ENCODE measurements at places on chromosomes 2 and 18.

- DNase-seq, result no peak
These were observed 36.2 kb downstream of the KDM3A start for GRCh38 chr2:86477349-86477748.

DNA sequence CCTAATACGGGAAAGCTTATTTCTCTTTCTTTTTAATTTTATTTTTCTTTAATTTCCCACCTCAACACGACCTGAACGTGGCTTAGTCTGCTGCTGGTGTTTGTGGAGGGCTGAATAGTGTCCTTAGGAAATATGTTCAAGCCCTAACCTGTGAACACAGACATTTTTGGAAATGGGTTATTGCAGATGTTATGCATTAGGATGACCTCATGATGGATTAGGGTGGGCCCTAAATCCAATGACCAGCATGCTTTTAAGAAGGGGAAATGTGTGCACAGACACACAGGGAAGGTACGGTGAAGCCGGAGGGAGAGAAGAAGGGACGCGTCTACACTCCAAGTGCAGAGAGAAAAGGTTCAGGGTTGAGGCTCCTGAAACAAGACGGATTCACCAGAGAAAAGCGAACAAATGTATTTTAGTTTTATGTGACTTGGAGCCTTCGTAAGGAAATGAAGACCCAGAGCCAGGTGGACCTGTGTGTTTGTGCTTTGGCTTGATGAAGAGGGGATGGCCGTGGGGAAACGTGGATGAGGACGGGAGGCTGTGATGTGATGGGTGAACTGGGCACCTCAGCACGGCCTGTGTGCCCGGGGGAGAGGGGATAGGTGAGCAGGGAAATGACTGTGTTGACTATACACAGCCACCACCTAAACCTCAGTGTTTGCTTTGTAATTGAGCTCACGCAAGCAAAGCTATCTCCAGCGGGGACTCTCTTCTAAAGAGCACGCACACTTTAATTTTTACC is 37.5 kb downstream of the RTP5 start:
- DNase-seq, result no peak

GRCh38 chr2:217616936-217617335 is 385.9 kb downstream of the TNS1 start:
- no peak for DNase-seq

DNA sequence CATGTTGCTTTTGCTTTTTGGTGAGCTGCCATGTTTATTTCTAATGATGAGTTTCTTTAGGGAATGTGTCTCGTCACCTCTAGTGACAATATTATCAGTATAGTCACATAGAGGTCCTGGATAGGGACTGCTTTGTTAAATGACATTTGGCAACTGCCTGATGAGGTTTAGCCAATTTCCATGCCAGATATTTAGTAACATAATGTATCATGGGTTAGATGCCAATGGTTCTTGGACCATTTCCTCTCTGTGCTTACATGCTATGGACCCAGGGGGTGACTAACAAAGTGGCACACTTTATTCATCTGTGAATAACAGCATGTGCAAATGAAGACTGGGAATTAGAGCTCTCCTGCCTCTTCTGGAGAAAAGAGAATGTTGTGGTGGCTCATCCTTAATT is 56.2 kb upstream of the RAB27B start:
- DNase-seq, result no peak

DNA sequence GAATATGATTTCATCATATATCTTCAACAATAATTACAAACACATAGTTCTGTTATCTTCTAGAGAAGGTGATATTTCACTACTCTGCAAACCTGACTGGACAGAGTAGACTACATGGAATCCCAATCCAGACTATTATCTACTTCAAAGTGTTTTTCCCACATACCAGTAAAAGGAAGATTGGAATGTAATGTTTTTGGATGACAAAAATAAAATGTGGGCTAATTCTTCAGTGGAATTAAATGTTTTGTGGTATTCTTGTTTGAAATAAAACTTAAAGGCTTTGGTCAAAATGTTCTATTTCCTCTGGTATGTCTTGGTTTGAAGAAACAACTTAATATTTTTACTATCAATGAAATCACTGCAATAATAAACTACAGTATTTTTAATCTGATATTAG is 22.1 kb downstream of the COL5A2 start:
- no peak for DNase-seq

- DNase-seq, result no peak
These were observed 43.1 kb downstream of the COL4A3 start for GRCh38 chr2:227207573-227207972.
